SW480 (cell line): ENCODE measurements at places on chromosomes 13 and 19.

GRCh38 chr19:55451965-55452748 is 9.1 kb upstream of the SHISA7 start:
- no peak for DNase-seq

- DNase-seq = no peak
These were observed 7.1 kb downstream of the ZSCAN1 start for GRCh38 chr19:58040751-58041525.

- DNase-seq = no peak
These were observed 282.4 kb downstream of the TEX29 start for GRCh38 chr13:111602874-111603273.

- DNase-seq = no peak
These were observed 222.5 kb upstream of the SPRY2 start for GRCh38 chr13:80563439-80563838.

DNA sequence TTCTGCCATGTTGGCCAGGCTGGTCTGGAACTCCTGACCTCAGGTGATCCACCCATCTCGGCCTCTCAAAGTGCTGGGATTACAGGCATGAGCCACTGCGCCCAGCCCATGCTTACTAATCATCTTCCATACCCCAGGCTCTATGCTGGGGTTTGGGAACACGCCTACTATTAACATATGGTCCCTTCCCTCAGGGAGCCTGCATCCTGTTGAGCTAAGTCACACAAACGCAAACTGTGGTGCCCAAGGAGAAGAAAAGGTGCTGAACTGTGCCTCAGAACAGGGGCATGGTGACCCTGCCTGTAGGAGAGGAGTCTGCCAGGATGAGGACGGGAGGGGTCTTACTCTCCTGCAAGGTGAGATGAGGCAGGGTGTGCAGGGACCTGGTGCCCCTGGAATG is 5.6 kb downstream of the MICOS13 start:
- DNase-seq = no peak

GRCh38 chr19:55146078-55146704 is 2.8 kb downstream of the TNNT1 start:
- peak; percentile 82 for DNase-seq

- no peak for DNase-seq
These were observed 225.8 kb upstream of the SOX21 start for GRCh38 chr13:94938124-94938523.

DNA sequence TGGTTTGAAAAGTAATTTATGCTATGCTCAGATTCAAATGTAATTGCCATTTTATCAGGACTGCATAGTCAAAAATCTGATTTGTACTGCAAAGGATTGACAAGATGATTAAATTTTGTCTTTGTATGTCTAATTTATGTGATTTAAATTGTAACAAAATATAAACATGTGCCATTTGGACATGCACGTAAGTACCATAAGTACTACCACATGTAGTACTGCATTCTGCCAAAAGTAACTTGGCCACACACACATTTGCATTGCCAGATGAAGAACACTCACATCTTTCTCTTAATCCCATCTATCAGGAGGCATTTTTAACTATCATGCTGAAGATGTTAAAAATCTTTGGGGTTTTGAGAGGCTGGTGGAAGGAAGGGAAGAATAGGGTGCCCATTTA is 133.3 kb downstream of the KLF12 start:
- no peak for DNase-seq

DNA sequence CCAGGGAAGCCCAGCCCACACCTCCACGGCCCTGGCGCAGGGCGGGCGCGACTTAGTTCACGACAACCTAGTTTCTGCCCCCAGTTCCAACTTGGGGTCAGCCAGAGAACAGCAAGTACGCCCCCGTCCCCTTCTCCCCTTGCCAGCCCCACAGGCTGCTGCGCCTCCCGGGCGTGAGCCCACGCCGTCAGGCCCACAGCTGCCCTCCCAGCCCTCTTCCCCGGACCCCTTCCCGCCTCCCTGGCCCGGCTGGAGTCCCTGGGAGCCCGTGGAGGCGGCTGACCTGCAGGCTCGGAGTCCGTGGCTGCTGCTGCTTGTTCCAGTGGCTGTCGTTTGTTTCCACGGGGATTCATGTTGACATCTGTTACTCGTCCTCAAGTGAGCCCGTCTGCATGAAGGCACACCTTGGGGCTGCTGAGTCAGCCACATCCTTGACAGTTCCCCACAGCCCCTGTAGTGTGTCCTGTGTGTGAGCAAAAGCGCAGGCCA is 86.0 kb downstream of the ATP11A start:
- no peak for DNase-seq

DNA sequence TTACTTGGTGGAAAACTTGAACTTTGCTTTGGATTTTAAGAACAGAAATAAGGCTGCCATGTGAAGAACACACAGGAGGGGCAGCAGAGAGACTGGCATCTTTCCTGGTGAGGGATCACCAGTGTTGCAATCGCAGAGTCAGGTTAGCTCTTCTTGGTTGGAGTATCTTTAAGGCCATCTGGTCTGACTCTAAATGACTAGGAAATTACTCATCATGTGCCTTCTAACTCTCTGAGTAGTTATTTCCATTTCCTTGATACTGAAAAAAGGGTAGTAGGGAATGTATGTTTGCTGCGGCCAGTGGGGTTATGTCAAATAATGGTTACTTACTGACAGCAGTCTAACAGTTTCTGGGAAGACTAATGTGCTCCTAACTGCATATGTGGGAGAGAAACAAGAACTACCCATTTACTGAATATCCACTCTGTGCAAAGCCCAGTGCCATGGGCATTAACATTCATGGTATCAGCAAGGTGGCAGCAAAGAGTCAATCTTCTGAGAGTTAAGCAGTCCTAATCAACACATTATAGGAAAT is 122.1 kb downstream of the COG6 start:
- DNase-seq = peak; percentile 54

DNA sequence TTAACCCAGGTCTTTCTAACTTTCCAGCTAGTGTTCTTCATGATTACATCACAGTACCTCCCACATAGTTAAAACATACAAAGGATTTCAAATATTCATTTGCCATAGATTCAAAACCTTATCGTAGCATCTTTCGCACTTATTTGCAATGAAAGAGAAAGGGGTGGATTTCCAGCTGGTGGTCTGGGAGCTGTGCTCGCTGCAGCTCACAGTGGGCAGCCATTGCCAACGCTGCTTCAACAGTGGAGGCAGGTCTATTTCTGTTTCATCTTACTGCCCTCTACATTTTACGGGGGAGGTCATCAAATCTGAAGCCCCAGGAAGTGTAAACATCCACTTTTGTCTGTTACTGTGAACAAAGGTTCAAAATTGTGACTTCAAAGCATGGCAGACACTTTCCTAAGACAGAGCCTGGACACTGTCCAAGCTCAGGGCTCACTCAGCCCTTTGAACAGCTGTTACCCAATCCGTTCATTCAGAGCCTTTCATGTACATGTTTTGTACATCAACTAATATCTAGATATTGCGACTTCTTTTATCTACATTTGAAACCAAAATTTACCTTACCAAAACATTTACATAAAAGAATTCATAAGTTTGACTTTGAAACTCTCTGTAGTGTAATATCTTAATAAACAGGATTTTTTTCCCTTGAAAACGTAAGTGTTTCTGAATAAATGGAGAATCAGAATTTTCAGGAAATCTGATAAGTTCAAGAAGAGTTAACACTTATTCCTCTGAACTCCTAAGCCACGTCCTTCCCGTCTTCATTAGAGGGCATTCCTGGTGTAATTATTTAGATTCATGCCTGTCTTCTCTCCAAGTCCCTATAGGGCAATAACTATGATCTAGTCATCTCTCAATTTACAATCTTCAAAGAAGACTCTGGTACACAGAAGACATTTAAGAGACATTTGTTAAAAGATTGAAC is 25.1 kb downstream of the STARD13 start:
- DNase-seq = peak; percentile 25

GRCh38 chr19:44671400-44671799 is at the start of gene CEACAM19:
TSS of gene CEACAM19 (plus strand) at chr19:44671482. CDS start at chr19:44671932, 450 bp downstream.
- no peak for DNase-seq

- no peak for DNase-seq
These were observed 86.7 kb downstream of the DNAJC3 start for GRCh38 chr13:95763601-95764000.

DNA sequence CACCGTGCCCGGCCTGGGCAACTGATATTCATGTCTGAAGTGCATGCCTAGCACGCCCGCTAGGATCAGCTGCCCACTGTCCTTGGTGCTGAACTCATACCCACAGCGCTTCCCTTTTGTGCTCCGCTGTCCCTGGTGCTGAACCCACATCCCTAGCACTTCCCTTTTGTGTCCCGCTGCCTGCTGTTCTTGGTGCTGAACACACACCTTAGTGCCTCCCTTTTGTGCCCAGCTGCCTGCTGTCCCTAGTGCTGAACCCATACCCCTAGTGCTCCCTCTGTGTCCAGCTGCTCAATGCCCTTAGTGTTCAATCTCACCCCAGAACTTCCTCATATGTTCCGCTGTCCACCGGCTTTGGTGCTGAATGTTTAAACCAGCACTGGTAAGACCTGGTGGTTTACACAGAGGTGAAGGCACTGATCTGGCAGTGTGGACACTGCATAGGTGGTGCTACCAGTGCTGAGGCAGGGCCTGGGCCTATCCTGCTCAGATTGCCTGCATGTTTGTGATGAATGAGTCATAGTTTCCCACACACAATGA is 26.3 kb upstream of the SIGLEC11 start:
- peak; percentile 86 for DNase-seq

DNA sequence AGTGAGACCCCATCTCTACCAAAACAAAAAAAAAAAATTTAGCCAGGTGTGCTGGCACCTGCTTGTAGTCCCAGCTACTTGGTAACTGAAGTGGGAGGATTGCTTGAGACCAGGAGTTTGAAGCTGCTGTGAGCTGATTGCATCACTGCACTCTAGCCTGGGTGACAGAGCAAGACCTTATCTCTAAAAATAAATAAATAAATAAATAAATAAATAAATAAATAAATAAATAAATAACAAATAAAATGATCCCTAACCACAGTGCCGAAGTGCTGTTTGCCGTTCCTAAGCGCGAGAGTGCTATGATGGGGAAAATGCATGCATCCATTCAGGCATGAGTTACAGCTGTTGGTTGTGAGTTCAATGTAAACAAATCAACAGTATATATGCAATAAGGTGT is 27.2 kb downstream of the WDR88 start:
- no peak for DNase-seq

DNA sequence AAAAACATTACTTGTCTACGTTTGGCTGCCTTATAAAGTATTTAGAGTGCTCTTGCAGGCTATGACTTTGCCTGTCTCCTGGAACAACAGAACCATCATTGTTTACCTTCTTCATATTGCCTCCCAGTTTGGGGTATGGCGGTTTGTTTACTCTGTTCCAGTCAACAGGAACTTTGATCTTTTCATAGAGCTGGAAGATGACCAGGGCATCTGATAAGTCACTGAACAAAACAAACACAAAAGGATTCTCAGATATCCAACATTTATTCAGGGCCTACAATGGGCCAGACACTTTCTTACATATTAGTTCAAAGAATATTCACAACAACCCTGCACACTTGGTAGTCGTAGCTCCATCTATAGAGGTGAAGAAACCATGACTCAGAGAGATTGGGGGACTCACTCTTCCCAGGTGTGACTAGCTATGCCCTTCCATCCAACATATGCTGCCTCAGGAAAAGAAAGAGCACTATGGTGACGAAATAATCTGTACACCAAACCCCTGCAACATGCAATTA is 38.4 kb upstream of the CPB2 start:
- peak; percentile 63 for DNase-seq

- DNase-seq = peak; percentile 11
These were observed 45.8 kb downstream of the GGACT start for GRCh38 chr13:100542826-100543156.

GRCh38 chr19:52171321-52172169 is at the start of gene ZNF836:
TSS of gene ZNF836 (minus strand) at chr19:52171621. CDS start at chr19:52168072, 3,549 bp downstream.
- peak; percentile 73 for DNase-seq
